Amniotic epithelial cell (primary cell): ENCODE measurements at places on chromosomes 12 and 14.

- DNase-seq, result no peak
These were observed 21.5 kb upstream of the KIF26A start for GRCh38 chr14:104116756-104117340.

DNA sequence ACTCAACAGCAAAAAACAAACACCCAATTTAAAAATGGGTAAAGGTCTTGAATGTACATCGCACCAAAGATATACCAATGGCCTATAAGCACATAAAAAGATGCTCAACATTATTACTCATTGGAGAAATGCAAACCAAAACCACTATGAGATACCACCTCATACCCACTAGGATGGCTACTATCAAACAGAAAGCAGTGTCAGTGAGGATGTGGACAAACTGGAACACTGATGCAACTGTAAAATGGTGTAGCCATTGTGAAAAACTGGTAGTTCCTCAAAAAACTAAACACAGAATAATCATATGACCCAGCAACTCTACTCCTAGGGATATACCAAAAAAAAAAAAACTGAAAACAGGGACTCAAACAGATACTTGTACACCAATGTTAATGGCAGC lies 49.3 kb downstream of the CDK17 start:
- peak; percentile 55 for DNase-seq

DNA sequence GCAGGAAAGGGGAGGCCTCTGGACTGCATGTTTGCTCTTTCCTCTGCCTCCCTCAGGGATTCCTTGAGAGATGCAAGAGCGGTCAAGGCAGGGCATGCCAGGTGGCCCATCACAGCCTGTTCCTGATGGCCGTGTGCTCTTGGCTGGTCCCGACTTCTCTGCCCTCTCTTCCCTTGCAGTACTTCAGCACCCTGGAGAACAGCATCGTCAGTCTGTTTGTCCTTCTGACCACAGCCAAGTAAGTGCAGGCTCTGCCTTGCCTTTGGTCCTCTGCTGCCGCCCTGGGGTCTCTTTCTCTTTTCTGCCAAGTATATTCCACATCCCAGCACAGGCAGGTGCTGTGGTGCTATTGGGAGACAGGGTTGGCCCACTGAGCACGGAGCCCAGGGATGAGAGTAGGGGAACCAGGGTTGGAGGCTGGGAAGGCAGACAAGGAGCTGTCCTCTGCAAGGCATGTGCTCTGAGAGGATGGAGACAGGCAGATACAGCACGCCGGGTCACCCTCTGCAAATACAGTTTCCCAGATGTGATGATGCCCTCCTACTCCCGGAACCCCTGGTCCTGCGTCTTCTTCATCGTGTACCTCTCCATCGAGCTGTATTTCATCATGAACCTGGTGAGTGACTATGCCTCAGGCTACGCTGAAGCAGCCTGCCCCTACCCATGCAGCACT lies 51.9 kb downstream of the TPCN1 start:
- DNase-seq, result peak; percentile 43

DNA sequence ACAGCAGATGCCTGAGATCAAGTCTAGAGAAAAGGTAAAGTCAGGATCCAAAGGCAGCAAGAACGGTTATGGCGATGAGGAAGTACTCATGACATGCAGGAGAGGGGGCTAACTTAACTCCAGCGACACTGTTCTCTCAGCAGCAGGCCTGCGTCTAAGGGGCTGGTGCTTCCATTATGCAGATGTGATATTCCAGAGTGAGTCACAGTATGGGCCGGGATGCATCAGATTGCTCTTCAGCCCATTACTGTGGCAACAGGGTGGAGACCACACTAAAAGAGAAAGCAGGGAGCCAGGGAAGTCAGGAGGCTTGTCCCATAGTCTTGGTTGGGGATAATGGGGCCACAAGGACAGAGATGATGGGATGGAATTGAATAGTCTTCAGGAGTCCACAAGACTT lies 151.8 kb upstream of the NTF3 start:
- DNase-seq, result no peak

GRCh38 chr12:112987561-112987960 lies 9.2 kb downstream of the OAS2 start:
- DNase-seq, result no peak

DNA sequence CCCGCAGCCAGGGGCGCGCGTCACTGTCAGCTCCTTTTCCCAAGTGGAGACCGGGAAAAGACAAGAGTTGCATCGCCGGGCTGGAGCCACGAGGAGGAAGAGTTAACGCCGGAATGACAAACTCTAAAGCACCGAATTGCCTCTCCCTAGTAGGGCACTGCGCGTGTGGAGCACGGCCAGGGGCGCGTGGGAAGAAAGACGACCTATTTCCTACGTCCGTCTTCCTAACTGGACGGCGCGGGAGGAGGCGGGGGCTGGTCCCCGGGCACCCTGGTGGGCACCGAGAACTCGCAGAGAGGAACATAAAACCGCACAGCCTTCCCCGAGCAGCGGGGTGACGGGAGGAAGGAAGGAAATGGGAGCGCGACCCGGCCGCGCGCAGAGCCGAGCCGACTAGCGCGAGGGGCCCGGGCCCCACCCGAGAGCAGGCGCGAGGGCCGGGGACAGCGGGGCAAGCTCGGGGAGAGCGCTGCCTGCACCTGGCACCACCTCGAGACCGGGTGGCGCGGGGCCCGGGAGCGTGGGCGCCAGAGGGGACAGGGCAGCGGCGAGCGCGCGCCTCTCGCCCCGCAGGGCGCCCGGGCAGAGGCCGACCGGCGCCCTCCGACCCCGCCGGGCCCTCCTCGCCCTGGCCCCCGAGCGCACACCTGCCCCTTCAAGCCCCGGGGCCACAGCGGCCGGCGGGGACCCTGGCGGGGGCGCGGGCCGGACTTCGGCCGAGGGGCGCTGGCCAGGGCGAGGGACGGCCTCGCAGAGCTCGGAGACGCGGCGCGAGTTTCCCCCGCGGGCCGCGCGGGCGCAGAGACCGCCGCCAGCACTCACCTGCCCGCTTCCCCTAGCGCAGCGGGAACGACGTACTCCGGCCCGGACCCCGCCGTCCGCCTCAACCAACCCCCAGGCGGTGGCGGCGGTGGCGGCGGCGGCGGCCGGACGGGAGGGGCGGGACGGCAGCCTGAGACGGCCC lies at the start of gene SETD3:
TSS of gene SETD3 (minus strand) at position 954 of the 964 bp plus-strand sequence. CDS start 15,054 bp downstream, outside the sequence.
- peak; percentile 56 for DNase-seq

DNA sequence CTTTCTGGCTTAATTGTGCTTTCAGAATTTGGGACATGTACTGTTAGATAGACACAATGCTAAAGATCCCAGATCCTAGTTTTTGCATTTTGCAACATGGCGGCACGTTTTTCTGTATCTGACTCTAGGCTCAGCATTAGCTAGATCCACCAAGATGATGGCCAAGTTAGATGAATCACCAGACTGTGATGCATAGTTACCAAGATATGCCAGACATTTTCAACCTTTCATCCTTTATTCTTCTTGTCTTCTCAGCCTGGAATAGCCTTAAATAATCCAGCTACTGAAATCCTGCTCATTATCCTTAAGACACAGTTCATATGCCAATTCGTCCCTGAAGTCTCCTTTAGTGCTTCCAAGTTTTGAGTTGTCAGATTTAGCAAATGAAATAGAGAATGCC lies 144.9 kb upstream of the CRY1 start:
- peak; percentile 68 for DNase-seq

- peak; percentile 61 for DNase-seq
These were observed 8.7 kb downstream of the POLE2 start for GRCh38 chr14:49679271-49679670.

- no peak for DNase-seq
These were observed 57.9 kb downstream of the SLC17A8 start for GRCh38 chr12:100414739-100415138.

DNA sequence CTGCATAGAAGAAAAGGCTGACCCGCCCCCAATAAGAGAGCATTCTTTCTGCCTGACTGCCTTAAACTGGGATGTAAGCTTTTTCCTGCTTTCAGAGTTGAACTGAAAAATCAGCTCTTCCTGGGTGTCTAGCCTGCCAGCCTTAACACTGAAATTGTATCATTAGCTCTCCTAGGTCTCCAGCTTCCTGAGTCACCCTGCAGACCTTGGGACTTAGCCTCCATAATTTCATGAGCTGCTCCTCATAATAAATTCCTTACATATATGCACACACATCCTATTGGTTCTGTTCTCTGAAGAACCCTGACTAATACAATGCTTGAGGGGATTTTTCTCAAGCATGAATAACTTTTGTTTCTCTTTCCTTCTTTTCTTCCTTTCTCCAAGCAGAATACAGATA lies 76.4 kb upstream of the FAR2 start:
- DNase-seq, result no peak

- DNase-seq, result peak; percentile 66
These were observed 116.1 kb upstream of the FUT8 start for GRCh38 chr14:65296402-65296801.

- DNase-seq, result peak; percentile 55
These were observed 492.2 kb downstream of the FLRT2 start for GRCh38 chr14:86022031-86022629.

DNA sequence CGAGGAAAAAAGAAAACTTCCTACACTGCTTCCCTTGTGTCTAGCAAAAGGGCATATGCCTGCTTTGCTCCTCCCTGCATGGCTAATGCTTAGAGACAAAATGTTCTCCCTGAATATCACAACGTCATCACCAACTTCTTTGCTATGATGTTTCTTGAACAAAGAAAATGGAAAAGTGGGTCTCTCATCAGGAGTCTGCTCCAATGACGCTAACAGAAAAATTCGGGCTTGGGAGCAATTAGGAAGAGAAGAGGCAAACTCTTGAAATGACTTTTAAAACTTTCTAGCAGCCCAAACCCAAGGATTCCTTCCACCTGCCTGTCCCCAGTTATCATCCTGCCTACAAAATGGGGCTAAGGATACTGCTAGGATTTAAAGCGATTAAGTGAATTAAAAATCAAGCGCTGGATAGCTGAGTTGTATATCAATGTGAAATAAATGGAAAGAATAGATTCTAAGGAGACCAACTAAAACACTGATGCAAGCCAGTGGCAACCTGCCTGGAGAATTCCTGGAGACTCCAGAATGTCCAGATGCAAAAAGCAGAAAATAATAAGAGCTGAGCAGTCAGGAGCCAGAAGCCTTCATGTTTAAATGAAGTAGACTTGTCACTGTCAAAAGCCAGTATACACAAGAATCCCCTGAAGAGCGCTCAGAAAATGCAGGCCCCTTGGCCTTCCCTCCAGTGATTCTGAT lies 183.8 kb downstream of the DPF3 start:
- no peak for DNase-seq

DNA sequence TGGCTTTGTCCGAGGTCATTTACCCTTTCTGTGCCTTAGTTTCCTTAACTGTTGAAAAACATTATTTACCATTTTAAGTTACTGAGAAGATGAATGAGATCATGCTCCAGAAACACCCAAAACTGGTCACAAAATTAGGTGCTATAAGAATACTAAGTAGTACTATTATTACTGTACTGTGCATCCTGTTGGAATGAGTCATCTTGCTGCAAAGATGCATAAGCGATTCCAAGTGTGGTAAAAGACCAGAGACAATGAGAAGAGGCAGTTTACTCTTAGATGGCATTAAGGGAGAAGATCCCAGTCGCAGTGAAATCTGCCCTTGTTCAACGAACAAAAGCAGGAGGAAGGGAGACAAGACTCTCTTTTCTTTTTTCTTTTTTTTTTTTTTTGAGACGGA lies 4.2 kb upstream of the PLEKHA5 start:
- no peak for DNase-seq

GRCh38 chr12:55715169-55715764 lies 579 bp upstream of the BLOC1S1 start:
- DNase-seq, result no peak

DNA sequence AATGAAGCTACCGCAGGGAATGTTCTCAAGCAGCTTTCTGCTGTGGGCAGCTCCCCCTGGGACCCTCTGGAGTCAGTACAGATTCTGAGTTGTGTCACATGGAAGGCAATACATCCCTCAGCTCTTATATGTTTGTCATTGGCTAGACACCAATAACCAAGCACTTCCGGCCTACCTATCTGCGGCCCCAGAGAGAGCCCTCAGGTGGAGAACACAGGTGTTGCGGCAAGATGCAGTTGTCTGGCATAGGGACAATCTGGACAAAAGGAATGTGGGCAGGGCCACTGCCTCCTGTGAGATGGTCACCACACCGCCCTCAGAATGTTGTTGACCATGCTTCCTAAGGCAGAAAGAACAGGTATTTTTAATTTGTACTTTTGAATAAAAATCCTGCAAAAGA lies 118.7 kb downstream of the BRMS1L start:
- DNase-seq, result no peak

GRCh38 chr12:24072302-24072701 lies 122.8 kb upstream of the SOX5 start:
- DNase-seq, result no peak

GRCh38 chr14:55892906-55893305 lies 225.3 kb upstream of the PELI2 start:
- DNase-seq, result no peak

DNA sequence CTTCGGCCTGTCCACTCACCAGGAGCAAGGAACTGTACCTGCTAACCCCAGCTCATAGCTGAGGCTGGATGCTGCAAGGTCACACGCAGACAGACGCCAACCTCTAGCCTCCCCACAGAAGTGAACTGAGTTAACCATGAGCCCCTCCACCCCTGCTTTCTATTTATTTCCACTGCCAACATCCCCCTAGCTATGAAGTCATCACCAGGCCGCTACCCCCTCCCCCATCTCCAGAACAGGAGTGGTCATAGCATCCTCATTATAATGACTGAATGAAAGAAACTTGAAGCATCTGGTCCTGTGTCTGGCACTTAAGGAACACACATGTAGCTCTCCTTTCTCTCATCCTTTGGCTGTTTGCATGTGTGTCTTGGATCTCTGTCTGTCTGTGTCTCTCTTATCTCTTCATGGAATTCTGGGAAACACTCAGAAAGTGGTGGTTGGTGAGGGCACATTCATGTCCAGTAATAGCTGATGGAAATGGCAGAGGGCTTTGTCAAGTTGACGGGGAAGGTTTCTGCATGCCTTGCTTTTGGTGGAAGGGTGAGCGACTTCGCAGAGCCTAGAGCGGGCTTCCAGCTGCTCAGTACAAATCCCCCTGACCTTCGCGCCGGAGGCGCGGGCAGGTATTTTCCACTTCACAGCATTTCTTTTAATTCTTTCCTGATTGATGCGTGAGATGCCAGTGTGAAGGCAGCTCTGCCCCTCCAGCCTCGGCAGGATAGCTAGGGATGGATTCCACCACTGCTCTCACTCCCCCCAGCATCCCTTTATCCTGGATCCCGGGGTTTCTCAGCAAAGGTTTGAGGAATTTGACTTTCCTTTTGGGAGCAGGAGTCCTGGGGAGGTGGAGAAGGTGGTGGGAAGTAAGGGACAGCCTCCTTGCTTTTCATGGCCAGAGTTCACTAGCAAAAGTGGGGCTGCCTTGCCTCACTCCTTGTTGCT lies 198.2 kb downstream of the CHST11 start:
- no peak for DNase-seq

- peak; percentile 62 for DNase-seq
These were observed 84.7 kb upstream of the MDM1 start for GRCh38 chr12:68416826-68417225.

GRCh38 chr12:120702637-120703036 lies 7.6 kb upstream of the UNC119B start:
- peak; percentile 79 for DNase-seq
